Peyer's patch (tissue), 4 donors: ENCODE measurements at places on chromosomes 1 and 21.

DNA sequence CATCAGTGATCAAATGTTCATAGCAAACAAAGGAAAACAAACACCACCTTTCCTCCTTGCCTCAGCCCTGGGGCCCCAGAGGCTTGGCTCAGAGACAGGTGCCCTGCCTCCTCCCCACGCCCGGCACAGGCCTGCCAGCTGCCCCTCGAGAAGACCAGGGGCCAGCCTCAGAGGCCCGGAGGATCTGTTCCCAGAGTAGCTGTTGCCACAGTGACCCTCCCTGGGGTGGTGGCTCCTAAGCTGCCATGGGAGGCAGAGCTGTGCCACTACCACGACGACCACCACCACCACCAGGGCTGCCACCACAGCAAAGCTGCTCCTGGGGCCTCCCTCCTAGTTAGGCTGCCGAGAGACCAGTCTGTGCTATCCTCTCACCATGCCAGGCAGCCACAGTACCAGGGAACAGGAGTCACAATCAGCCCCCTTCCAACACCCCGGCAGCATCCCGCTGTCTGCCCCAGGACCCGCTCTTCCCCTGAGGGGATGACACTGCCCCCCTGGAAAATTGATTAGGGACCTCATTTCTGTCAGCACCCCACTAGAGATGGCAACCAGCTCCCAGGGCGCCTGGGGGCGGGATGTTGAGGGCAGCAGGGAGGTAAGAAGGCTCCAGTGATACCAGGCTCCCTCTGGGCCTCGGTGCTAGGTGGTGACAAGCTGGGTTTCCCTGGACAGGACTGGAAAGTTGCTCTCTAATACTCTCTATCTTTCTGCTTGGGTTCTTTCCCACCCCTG lies 30.5 kb downstream of the KCNC4 start:
- no peak overlapping the region for H3K4me3 ChIP-seq
- no peak overlapping the region for H3K27ac ChIP-seq
- no peak for DNase-seq
- H3K36me3 ChIP-seq = no peaks in the 10 kb centered on the region

- no peak overlapping the region for H3K27ac ChIP-seq
- DNase-seq = no peak
- H3K36me3 ChIP-seq = no peaks in the 10 kb centered on the region
- H3K27me3 ChIP-seq = no peaks in the 10 kb centered on the region
- H3K4me1 ChIP-seq = no peaks in the 10 kb centered on the region
These were observed 254.0 kb downstream of the BRINP2 start for GRCh38 chr1:177424744-177425143.

DNA sequence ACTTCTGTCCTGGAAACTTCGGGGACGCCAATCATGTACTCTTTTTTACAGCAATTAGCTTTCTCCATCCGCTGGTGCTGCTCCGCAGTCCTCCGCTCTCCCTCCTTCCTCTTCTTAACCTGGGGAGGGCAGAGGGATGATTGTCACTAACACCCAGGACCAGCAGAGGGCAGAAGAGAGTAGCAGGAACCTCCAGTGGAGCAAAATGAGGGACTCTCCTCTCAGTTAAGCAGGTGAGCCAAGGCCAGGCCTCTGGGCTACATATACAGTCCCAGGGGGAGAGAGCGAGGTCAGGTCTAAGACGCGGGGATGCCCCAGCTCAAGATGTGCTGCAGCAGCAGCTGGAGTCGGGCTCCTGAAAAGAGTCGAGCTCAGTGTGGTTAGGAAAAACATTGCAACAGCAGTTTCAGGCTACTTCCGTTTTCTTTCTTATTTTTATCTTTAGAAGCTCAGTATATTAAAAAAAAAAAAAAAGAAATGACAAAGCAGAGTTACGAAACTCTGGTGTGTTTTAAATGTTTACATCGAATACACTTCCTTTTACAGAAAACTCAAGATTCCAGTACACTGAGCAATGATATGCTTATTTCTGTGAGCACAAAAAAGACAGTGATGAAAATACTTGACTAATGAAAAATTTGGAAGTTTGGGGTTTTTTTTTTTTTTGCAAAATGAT lies 25.7 kb upstream of the NLRP3 start:
- peak; percentile 76 for DNase-seq
- no peak overlapping the region for H3K4me3 ChIP-seq
- H3K27me3 ChIP-seq = no peaks in the 10 kb centered on the region
- H3K4me1 ChIP-seq = no peaks in the 10 kb centered on the region

DNA sequence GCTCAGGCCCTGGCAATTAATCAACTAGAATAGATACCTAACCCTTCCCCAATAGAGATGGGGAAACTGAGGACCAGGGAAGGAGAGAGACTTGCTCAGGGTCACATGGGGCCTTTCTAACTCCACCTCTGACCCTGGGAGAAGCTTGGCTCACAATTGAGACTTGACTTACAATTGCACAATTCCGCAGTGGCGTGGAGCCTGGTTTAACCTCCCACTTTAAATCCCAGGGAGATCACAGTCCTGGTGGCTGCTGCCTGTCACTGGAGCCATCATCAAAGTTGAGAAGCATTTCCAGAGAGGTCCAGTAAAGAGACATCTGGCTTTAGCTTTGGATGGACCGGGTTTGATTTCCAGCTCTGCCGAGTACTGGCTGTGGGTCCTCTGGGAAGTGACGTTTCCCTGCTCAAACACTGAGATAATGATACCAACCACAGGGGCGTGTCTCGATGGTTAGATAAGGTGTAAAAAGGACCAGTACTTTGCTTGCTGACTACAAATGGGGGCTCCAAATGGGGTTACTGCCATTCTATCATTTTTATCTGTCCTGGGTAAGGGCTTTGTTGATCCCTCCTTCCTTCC lies 39.3 kb downstream of the TRIM62 start:
- no peaks in the 10 kb centered on the region for H3K4me1 ChIP-seq
- no peak overlapping the region for H3K27ac ChIP-seq
- H3K27me3 ChIP-seq = no peaks in the 10 kb centered on the region
- no peak for DNase-seq
- no peak overlapping the region for H3K4me3 ChIP-seq
- no peaks in the 10 kb centered on the region for H3K36me3 ChIP-seq

DNA sequence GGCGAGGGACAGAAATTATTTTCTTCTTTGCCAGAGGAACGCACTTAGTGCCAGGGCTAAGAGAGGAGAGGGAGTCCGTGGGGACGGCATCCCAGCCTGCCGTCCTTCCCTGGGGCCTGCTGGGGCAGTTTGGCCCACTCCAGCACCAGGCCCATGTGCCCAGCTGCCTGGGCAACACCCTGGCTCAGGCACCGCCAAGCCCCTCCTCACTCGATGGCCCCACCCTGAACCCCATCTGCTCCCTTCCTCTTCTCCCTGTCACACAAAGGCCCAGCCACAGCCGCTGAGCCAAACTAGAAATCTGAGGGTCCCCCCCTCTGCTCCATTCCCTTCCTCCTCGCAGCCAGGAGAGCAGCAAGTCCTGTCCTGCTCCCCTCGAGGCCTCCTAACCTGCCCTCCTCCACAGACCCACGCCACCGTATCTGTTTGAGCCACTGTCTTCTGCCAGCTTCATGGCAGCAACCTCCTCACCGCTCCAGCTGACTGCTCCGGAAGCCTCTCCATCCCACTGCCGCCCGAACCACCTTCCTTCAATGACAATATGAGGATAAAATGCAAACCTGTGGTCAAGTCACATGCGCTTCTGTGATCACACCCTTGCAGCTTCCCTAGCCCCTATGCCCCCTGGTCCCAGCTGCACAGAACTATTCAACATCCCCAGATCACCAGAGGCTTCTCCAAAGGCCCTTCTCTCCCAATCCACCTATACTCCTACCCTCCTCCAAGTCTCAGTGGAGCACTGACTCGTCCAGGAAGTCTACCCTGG lies 8.4 kb upstream of the TNNI1 start:
- no peaks in the 10 kb centered on the region for H3K4me1 ChIP-seq
- no peak for DNase-seq
- H3K4me3 ChIP-seq = no peak overlapping the region
- no peaks in the 10 kb centered on the region for H3K27me3 ChIP-seq

DNA sequence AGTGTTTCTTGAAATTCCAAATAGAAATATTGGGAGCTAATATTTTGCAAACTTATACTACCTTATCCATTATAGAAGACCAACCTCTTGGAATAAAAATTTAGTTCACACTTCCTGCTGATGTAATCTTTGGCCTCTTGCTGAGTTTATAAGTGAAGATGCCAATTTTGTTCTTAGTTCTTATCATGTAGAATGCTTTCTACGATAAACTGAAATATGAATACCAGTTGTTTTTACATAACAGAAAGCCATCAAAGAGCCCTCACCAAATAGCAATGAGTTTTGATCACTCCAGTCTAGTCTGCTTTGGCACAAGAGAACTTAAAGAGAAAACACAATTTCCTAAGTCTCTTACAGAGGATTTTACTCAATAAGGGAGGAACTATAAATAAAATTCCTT lies 89.5 kb downstream of the DENND1B start:
- no peaks in the 10 kb centered on the region for H3K27me3 ChIP-seq
- H3K4me3 ChIP-seq = no peak overlapping the region
- H3K4me1 ChIP-seq = no peaks in the 10 kb centered on the region
- no peak for DNase-seq
- no peaks in the 10 kb centered on the region for H3K36me3 ChIP-seq

- peaks cover 7% of the 10 kb centered on the region for H3K27me3 ChIP-seq
- DNase-seq = no peak
- H3K4me1 ChIP-seq = no peaks in the 10 kb centered on the region
- no peak overlapping the region for H3K27ac ChIP-seq
These were observed 3.1 kb downstream of the DNM3 start for GRCh38 chr1:171844381-171844780.

GRCh38 chr1:119783354-119784185 lies 14.9 kb upstream of the HMGCS2 start:
- H3K36me3 ChIP-seq = no peaks in the 10 kb centered on the region
- H3K27ac ChIP-seq = no peak overlapping the region
- no peak for DNase-seq
- no peaks in the 10 kb centered on the region for H3K4me1 ChIP-seq
- H3K4me3 ChIP-seq = no peak overlapping the region
- H3K27me3 ChIP-seq = no peaks in the 10 kb centered on the region

DNA sequence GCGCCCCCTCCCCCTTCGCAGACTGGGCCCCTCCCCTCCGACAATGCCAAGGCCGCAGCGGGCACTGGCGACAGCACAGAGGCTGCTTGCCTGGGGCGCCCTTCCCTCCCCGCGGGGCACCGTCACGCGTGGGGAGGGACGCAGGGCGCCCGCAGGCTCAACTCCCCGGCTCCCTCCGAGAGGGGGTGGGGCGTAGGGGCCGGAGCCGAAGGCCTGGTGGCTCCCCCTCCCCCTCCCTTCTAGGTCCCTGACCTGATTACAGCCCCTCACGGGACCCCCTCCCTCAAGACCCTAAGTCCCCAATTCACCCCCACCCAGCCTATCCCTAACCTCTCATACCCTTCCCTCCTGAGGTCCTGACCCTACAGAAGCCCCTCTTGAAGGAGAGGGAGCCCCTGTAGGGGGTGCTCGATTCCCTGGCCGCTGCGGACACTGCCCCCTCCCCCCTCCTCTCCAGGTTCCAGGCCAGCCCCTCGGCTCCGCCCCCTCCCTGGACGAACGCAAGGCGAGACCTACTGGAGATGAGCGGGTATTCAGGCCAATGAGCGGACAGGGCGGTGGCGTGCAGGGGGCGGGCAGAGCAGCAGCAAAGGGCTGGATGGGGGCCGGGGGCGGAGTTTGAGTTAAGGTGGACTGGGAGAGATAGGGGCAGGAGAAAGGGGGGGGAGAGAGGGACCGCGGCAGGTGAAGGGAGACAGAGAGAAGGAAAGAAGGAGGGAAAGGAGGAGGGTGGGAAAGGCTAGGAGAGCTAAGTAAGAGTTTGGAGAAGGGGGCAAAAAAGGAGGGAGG lies 733 bp upstream of the ZBTB7B start:
- H3K36me3 ChIP-seq = no peaks in the 10 kb centered on the region
- H3K27ac ChIP-seq = peak overlapping the region; percentile 95
- peak; percentile 100 for DNase-seq
- peaks cover 37% of the 10 kb centered on the region for H3K4me1 ChIP-seq

DNA sequence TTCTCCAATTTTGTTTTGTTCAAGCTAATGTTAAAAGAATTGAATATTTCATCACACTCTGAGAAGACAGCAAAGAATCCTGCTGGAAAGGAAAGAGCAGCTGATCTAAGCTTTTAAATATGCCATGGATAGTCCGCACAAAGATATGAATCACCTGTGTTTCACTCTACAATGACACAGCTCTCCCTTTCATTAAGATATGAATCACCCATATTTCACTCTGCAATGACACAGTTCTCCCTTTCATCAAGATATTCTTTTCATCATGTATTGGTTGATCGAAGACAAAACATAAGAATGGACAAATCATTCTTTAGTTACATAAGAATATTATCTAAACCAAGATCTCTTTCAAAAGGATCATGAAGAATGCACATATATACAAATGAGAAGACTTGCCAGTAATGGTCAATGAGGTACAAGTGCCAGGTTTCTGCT lies 367.3 kb downstream of the SMYD3 start:
- H3K36me3 ChIP-seq = no peaks in the 10 kb centered on the region
- no peak overlapping the region for H3K4me3 ChIP-seq
- H3K27me3 ChIP-seq = no peaks in the 10 kb centered on the region
- no peak overlapping the region for H3K27ac ChIP-seq

GRCh38 chr21:44800971-44801467 lies 601 bp downstream of the UBE2G2 start:
- H3K36me3 ChIP-seq = peaks cover 19% of the 10 kb centered on the region
- peaks cover 13% of the 10 kb centered on the region for H3K4me1 ChIP-seq
- peak overlapping the region; percentile 99 for H3K4me3 ChIP-seq
- peak overlapping the region; percentile 86 for H3K27ac ChIP-seq

DNA sequence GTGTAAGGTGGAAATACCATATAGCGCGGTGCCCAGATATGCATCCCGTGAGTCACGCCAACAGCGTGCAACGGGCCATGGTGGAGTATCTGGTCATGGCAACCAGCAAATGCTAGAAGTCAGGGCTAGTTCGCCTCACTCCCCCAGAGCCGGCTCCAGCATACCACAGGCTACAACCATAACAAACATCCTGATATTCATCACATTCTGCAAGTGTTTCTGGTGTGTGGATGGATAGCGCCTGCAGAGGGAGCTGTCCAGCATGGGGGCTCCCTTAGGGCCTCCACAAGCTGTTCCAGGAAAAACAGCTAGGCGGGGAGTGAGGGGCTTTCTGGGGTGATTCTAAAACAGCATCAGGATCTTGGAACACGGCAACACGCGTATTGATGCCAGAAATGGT lies 6.8 kb downstream of the C1orf198 start:
- DNase-seq = no peak
- no peaks in the 10 kb centered on the region for H3K36me3 ChIP-seq
- H3K27me3 ChIP-seq = no peaks in the 10 kb centered on the region
- H3K4me1 ChIP-seq = no peaks in the 10 kb centered on the region
- H3K4me3 ChIP-seq = no peak overlapping the region

DNA sequence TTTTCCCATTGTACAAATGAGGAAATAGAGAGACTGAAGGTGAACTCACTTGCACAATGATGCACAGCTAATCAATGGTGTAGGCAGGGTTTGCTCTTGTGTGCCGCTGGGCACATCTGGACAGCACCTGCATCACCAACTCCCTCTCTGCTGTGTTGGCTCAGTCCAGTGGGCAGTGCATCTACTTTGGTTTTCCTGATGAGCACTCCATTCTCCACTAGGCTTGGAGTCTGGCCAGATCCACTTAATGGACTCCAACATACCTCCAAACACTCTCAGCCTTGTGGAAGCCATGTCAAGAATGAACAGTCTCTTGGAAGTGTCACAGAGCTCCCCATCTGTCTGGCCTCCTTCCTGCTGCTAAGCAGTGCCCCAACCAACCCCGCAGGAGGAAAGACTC lies 152.2 kb downstream of the HIVEP3 start:
- DNase-seq = no peak
- peaks cover 6% of the 10 kb centered on the region for H3K4me1 ChIP-seq
- H3K4me3 ChIP-seq = no peak overlapping the region
- H3K27ac ChIP-seq = no peak overlapping the region
